ENCODE measurements at places on chromosomes 11 and 22.

DNA sequence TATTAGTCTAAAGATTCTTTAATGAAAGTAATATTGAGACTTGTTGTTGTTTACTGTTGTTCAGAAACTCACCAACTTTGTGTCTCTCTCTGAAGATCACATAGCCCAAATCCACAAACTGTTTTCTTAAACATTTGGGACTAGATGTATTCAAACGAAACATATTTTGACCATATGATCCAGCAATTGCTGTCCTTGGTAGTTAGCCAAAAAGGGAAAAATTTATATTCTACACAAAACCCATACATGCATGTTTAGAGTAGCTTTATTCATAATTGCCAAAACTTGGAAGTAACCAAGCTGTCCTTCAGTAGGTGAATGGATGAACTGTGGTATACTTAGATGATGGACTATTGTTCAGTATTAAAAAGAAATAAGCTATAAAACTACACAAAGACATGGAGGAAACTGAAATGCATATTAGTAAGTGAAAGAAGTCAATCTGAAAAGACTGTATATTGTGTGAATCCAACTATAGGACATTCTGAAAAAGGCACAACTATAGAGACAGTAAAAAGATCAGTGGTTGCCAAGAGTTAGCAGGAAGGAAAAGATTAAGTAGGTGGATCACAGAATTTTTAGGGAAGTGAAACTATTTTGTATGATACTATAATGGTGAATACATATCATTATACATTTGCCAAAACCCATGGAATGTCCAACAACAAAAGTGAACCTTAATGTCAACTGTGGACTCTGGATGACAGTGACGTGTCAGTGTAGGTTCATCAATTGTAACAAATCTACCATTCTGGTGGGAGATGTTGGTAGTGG, 442.9 kb downstream of the INSC start:
- no peak for DNase-seq

- DNase-seq = no peak
Observed at GRCh38 chr11:86978756-86979608, 23.8 kb upstream of the FZD4 start.

GRCh38 chr11:36594316-36594989, at the start of gene IFTAP:
Gene IFTAP (plus strand): TSS chr11:36594502. CDS start chr11:36610104, 15,602 bp downstream.
- DNase-seq = peak; percentile 93

GRCh38 chr22:46483353-46483752, 54.1 kb downstream of the CELSR1 start:
- no peak for DNase-seq
